ENCODE measurements at places on chromosomes 3 and 15.

DNA sequence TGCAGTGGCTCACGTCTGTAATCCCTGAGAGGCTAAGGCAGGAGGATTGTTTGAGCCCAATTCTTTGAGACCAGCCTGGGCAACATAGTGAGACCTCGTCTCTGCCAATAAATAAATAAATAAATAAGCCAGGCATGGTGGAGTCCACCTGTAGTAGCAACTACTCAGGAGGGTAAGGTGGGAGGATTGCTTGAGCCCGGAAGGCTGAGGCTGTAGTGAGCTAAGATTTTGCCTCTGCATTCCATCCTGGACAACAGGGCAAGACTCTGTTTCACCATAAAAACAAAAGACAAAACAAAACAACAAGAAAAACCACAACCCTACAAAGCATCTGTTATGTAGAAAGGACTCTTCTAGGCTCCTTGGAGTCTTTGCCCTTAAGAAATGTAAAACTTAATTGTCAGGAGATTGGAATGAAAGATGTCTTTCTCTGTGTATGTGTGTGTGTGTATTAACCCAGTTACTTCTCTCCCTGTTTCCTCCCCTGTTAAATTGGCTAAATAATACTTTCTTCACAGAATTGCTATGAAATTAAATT, 9.5 kb downstream of the NECTIN3 start:
- DNase-seq: no peak

GRCh38 chr15:99921101-99921500, 187.9 kb upstream of the LYSMD4 start:
- DNase-seq: no peak

DNA sequence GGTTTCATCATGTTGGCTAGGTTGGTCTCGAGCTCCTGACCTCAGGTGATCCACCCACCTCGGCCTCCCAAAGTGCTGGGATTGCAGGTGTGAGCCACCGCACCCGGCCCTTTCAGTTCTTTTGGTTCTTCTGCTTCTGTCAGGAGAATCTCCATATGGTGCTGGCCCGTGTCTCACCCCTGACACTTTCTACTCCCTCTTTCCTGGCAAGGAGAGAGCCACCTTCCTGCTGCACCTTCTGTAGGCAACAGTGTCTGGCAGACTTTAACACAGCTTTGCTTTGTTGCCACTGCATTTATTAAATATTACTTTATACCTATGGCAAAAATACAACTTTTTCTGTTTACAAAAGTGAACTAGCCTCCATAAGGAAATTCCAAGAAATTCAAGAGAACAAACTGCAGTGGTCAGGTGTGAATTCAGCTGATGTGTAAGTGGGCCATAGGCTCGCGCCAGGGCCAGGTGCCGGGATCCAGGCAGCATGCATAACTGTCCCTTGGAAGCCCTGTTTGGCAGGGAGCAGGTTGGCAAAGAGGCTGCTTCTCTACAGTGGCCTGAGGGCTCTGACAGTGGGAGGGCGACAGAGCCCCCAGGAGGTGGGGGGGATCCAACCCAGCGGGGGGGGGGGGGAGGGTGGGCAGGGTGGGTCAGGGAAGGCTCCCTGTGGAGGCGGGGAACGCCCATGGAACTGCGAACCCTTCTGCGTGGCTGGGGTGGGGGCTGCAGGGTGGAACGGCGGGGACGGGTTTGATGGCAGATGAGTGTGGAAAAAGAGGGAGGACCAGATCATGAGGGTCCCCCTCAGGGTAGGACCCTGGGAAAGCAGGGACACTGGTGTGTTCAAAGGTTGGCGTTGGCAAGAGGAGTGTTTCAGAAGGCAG, 21.1 kb downstream of the CTSH start:
- DNase-seq: no peak

DNA sequence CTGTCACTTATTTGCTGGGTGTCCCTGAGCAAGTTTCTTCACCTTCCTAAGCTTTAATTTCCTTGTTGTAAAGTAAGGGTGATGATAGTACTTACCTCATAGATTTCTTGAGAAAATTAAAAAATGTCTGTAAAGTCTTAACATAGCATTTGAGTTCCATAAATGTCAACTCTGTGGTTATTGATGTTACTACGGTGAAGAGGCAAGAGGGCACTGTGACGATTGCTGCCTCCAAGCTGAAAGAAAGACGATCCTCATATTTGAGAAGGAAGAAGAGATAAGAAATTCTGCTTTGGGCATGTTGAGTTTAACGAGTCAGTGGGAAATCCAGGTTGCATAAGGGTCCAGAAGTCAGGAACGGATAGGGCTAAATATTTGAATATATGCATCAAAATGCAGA, 240.8 kb upstream of the ZPLD1 start:
- DNase-seq: no peak

- DNase-seq: no peak
These were observed 5.9 kb downstream of the ZDHHC23 start for GRCh38 chr3:113953677-113954076.

DNA sequence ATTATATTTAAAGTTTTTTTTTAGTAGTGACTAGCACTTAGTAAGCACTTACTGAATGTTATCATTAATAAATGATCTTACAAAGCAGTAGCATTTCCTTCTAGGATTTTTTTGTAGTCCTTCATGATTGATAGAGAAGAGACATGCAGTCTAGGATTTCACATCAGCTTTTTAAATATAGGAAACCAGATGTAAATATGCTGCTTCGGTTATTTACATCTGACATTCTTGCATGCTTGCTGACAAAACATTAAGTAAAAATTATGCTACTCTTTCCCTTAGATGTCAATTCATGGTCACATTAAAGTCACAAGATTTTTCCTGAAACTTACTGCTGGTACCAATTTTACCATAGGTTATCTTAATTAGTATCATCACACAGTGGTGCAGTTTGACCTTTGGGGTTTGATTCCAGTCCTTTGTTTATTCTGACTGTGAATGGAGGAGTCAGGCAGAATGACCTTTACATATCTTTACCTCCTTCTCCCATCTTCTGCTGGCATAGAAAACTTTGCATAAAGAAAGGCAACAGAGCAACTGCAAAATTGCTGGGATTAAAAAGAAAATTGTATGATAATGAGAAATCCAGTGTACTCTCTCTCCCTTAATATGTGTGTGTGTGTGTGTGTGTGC, 286.5 kb downstream of the LPP start:
- no peak for DNase-seq

DNA sequence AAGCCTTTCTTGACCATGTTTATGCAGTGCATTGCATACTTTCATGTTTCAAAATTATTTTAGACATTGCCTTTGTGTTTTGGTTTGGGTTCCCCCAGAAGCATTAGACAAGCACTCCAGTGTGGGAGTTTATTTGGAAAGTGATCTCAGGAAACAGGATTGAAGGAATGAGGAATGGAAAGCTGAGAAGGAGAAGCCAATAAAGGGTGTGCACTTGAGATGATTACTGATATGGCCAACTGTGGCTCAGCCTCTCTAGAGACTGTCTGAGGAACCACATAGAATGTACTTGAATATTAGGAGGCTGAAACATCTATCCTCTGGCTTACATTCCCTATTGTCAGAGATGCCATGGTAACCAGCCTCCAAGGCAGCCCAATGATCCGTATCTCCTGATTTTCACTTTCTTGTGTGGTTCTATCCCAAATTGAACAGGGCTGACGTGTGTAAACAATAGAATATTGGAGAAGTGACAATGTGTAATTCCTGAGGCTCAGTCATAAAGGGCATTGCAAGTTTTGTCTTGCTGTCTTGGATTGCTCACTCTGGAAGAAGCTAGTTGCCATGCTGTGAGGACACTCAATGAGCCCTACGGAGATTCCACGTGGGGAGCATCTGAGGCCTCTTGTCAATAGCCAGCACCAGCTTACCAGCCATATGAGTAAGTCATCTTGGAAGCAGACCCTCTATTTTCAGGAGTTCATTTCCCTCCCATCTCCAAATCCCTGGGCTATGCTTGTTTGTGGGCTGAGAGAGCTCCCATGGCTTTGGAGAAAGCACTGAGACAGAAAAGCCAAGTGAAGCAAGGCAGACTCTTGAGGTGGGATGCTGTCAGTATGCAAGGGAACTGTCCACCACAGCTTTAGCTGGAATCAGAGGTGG, 84.7 kb downstream of the SCN11A start:
- DNase-seq: no peak

DNA sequence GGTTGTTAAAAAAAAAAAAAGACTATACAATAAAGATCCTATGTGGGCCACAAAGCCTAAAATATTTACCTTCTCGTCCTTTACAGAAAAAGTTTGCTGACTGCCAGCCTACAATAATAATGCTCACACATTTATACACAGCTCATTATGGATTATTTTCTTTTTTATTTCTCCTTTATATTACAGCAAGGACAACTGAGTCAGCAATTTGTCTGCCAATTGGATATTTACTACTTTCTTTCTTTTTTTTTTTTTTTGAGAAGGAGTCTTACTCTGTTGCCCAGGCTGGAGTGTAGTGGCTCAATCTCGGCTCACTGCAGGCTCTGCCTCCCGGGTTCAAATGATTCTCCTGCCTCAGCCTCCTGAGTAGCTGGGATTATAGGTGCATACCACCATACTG, 142.2 kb downstream of the EBLN2 start:
- DNase-seq: no peak

GRCh38 chr3:138082085-138082991, 33.1 kb downstream of the DZIP1L start:
- DNase-seq: no peak

DNA sequence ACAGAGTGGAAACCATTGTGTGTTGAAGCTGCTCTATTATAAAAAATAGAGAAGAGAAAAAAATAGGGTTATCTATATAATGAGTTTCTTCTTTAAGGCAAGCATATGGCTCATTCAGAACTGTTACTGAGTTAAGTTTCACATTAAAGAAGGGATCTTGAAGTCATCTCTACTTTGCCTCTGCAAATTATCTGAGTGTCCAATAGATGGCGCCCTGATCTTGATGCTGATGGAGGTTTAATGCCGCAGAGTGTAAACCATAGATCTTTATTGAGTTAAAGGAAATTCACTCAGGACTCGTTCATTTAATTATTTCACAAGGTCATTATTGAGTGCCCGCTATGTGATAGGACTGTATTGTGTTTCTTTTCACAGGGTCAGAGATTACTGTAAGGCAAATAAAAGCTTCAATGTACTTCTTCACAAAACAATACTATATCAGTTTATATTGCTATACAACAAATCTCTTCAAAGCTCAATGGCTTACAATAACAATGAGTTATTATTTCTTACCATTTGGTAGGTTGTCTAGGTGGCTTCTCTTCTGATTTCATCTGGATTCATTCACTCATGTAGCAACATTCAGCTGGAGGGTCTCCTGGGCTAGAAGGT, 171.4 kb downstream of the NSUN3 start:
- DNase-seq: no peak
